DMS53 (cell line): ENCODE measurements at places on chromosomes 6 and 20.

- DNase-seq: no peak
These were observed 249.0 kb downstream of the EPM2A start for GRCh38 chr6:145486306-145486705.

DNA sequence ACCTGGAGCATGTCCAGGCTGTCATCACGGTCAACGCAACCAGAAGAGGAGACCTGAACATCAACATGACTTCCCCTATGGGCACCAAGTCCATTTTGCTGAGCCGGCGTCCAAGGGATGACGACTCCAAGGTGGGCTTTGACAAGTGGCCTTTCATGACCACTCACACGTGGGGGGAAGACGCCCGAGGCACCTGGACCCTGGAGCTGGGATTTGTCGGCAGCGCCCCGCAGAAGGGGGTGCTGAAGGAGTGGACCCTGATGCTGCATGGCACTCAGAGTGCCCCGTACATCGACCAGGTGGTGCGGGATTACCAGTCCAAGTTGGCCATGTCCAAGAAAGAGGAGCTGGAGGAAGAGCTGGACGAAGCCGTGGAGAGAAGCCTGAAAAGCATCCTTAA, 49.5 kb downstream of the BFSP1 start:
- DNase-seq: no peak

DNA sequence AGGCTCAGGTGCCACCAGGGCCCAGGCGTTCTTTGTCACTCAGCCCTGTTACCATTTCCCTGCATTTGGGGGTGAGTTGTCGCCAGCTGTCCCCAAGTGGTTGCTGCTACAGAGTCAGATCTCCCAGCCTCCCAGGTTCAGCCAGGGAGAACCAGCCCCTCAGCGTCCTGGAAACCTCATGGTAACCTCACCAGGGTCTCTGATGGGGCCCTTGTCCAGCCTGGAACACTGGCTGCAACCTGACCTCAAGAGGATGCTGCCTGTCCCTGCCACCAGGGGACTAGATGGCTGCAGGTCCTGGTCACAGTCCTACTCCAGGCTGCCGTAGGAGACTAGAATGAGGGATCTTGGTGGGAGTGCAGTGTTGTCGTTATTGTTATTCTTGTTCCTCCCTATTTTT, 228.3 kb upstream of the PDE10A start:
- DNase-seq: peak; percentile 4

GRCh38 chr6:7438011-7438410, 48.4 kb downstream of the RIOK1 start:
- DNase-seq: no peak

GRCh38 chr20:19633985-19634384, 124.1 kb upstream of the RIN2 start:
- no peak for DNase-seq

DNA sequence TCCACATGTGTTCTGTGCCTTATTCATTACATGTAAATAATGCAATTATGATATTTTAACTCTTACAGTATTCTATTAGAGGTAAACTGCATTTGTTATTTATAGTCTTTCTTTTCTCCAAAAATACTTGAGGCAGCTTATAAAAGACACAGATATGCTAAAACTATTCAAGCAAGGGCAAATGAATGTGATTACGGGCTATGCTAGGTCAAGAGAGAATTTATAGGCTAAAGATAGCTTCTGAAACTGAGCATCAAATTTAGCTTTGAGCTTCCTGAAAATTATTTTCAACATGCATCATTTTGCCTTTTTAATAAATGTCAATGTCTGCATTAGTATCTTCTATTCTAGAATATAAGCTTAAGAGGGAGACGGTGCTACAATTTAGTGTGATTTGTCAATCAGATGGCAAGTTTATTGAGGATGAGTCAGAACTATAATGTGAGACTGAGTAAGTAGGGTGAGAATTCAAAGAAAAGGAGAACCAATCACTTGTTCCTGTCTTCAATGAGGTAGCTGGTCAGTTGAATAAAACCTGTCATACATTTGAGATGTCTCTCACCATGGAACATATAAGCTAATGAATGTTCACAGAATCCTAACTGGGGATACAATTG, 669.4 kb upstream of the CITED2 start:
- no peak for DNase-seq

DNA sequence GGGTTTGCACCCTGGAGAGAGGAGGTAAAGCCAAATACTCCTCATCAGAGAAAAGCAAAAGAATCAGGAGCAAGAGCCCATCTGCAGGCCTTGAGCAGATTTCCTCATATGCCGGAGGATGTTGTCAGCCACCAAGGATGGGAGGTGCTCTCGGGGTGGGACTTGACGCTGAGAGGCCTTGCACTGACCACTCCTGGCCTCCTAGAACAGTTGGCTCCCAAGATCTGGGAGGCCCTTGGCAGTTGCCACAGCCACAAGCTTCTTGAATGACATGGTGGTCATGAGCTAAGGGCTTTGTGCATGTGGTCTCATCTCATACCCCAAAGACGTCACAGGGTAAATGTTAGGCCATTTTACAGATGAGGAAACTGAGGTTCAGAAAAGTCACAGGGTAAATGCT, 75.2 kb upstream of the PMEPA1 start:
- DNase-seq: no peak

DNA sequence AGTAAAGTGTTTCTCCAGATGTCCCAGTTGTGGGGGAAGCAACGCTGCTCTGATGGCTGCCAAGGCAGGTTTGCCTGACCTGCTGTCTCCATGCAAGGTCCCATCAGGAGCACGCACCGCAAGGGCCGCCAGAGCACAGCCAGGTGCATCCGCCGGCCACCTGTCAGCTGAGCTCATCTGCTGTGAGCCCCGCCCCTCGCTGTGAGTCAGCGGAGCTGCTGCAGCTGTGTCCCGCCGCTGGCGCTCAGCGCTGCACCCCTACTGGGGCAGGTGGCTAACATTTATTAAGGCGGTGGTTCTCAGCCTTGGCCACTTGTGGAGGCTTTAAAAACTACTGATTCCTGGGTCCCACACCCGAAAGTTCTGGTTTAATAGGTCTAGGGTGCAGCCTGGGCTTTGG, 225.7 kb downstream of the UST start:
- peak; percentile 98 for DNase-seq

DNA sequence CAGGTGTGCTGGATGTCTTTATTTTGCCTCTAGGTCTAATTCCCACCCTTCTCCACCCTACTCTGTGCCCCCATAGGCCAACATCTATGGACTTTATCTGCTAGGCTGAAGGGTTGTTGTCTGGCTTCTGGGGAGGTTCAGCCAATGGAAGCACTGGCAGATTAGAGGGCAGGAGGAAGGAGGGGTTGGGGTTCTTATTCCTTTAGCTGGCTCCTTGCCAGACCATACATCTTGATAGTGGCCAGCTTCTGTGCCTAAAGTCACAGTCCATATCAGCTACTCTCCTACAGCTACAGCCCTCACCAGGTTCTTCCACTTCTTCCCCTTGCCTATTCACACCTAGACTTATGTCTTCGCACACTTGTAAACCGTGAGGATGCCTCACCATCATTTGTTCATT, 41.1 kb downstream of the ROS1 start:
- DNase-seq: no peak

GRCh38 chr6:150142097-150142669, 661 bp upstream of the PPP1R14C start:
- no peak for DNase-seq

- no peak for DNase-seq
These were observed 177.7 kb upstream of the SNX9 start for GRCh38 chr6:157645201-157645795.

DNA sequence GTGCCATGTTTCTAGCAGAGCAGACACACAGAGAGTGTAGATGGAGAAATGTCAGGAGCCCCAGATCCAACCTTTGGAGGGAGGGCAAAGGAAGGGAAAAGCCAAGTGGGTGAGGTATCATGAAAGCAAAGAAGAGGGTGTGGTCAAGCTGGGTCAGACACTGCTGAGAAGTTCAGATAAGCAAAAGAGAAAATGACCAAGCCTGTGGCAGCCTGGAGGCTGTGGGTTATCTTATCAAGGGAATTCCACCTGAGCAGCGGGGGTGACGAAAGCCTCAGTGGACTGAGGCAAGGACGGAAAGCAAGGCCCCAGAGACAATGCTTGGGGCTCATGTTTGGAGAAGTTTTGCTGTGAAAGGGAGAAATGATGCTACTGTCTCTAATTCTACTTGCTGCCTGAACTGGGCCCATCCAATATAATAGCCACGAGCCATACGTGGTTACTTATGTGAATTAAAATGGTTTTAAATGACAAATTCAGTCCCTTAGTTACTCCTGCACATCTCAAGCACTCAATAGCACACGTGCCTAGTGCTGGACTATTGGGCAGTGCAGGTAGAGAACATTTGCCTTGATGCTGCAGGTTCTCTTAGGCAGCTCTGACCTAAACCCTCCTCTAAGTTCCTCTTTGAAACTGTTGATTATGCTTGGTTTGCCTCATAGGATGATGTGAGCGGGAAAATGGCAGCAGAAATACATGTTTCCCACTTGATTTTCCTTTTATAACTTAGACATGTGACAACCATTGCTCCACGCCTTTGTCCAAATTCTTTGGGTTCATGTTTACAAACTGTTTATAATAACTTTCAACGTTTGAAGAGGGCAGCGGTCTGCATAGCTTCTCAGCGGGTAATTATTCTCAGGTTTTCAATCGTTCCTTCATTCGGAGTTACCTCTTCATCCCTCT, 63.7 kb downstream of the SLC22A23 start:
- no peak for DNase-seq

DNA sequence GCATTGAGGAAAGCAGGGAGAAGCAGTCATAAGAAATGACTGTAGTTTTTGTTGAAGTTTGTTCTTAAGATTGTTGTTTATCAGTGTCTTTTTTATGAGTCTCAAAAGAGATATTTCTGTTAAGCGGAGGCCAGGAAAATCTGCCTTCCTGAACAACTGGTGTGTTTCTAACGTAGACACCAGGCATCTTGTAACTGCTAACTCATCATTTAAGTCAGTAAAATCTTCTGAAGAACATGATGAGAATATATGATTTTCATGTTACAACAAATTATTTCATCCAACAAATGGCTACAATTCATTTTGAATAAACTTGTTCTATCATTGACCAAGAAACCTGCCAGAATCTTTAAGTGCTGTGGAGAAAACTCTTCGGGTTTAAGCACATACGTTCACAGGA, 84.0 kb downstream of the RPS12 start:
- no peak for DNase-seq

- DNase-seq: no peak
These were observed 85.6 kb downstream of the ANKRD60 start for GRCh38 chr20:58142843-58143185.

GRCh38 chr6:56890066-56890465, 64.8 kb upstream of the BEND6 start:
- DNase-seq: no peak

DNA sequence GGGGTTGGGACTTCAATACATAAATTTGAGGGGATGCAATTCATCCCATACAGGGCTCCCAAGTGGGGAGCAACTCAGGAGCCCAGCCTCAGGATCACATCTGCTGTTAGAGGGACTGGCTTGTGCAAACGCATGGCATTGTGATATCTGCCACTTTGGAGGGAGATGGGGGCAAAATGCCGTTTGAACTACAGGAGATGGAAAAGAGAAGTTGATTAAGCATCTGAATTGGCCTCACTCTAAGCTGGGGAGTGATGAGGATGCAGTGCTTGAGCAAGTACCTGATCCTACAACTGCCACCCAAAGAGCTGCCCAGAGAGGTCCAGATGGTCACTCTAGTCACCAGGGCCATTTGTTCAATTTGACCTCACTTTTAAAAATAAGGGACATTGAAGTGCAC, 2.0 kb downstream of the LY86 start:
- no peak for DNase-seq

- peak; percentile 88 for DNase-seq
These were observed 580 bp downstream of the VEGFA start for GRCh38 chr6:43770372-43771209.

- no peak for DNase-seq
These were observed 590 bp downstream of the SLCO4A1 start for GRCh38 chr20:62642666-62643520.

DNA sequence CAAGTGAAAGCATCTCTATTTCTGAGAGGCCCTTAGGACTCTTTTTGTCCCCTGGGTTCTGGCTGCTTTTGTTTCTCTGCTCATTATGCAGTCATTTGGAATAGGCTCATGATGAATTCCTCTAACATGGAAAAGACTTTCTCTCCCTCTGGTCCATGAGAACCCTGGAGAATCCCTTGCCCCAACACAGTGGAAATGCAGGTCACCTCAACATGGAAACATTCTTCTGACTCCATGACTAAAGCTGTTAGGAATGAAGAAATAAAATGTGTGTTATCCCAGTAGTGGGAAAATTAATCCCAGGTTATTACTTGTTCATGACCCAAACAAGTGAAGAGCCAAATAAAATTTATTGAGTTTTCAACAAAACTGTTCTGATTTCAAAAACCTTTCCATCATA, 458.6 kb downstream of the EPM2A start:
- DNase-seq: no peak

- no peak for DNase-seq
These were observed 46.3 kb upstream of the NCOA3 start for GRCh38 chr20:47455133-47456040.
